Posterior vena cava (tissue), 2 donors: ENCODE measurements at places on chromosomes 11 and 22.

DNA sequence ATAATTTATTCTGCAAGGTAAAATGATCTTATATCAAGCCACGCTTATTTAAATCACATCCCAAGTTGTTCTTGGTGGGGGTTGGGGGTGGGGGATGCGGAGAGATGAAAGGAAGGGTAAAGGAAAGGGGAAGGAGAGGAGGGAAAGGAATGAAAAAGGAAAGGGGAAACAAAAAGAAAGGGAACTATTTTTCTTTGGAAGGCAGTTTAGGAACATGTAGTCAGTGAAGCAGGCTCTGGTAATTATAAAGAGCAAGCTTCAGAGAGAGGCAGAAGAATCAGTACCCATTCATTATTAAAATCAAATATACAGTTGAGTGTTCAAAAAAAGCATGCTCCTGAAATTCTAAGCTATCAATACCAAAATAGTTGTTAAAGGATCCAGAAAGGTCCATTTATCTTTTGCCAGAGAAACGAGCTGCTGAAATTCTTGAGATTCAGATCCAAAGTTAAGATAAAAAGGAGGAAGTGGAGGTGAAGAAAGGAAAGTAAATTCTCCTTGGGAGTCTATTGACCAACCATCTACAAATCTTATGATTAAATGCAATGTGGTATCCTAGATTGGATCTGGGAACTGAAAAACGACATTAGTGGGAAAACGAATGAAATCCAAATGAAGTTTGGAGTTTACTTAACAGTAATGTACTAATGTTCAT is 107.4 kb downstream of the SGSM3 start:
- DNase-seq: no peak

GRCh38 chr11:60926500-60926899 is 2.2 kb downstream of the TMEM132A start:
- DNase-seq: no peak

DNA sequence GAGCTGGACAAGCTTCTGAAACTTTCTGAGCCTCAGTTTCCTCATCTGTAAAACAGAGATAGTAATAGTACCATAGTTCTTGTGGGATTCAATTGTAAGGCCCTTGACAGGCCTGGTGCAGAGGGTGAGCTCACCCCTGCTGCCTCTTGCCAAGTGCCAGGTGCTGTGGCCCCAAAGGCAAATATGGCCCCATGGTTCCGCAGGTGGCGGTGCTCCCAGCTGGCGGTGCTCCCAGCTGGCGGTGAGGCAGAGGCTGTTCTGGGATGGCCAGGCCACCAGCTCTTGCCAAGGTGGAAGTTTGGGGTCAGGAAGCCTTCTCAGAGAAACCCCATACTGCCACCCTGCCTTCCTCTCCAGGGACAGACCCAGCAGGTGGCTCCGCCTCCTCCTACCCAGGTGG is 8.8 kb downstream of the NPTXR start:
- DNase-seq: no peak

DNA sequence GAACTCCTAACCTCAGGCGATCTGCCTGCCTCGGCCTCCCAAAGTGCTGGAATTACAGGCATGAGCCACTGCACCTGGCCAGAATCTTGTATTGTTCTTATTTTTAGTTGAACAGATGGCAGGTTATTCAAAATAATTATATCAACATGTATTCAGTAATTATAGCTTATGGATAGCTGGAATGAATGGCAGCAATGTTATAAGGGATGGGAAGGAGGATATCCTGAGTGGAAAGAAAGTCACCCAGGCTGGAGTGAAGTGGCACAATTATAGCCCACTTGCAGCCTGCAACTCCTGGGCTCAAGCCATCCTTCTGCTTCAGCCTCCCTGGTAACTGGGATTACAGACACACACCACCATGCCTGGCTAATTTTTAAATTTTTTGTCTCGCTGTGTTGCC is 88.1 kb downstream of the MED15 start:
- DNase-seq: no peak

GRCh38 chr11:86577644-86578636 is 94.5 kb downstream of the ME3 start:
- peak; percentile 88 for DNase-seq

- no peak for DNase-seq
Observed at GRCh38 chr11:134469627-134470026, 57.6 kb upstream of the B3GAT1 start.

DNA sequence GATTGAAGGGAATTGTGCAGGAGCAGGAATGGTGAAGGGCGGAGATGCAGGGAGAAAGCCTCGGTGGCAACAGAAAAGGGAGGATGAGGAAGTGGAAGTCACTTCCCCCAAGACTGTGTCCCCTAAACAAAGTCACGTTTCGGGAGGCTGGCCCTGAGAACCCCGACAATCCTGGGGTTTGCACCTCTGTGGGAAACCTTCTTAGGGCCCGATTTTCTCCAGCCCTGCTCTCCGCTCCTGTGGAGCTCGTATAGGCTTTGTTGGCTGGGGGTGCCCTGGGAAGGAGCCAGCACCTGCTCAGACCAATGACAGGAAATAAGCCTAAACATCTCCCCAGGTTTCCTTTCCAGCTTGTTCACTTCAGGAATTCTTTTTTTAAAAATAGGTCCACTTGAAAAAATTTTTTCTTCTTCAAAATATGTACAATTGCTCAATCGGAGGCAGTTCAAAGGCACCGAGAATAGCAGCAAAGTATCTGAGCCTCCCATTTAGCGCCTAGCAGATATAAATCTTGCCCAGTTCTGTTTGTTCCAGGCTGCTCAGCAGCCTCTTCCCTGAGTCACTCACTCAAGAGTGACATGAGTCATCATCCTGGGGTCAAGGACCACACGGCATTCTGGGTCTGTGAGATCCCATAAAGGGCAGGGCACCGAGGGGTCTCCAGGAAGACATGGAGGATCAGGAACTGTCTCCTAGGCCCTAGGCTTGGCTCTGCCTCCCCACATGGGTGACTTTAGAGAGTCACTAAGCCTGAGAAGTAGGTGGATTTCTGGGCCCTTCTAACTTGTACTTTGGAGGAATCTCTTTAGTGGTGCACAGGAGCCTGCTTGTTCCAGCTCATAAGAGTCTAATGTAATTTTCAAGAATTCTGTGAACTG is 34.0 kb downstream of the IRAG1 start:
- no peak for DNase-seq

DNA sequence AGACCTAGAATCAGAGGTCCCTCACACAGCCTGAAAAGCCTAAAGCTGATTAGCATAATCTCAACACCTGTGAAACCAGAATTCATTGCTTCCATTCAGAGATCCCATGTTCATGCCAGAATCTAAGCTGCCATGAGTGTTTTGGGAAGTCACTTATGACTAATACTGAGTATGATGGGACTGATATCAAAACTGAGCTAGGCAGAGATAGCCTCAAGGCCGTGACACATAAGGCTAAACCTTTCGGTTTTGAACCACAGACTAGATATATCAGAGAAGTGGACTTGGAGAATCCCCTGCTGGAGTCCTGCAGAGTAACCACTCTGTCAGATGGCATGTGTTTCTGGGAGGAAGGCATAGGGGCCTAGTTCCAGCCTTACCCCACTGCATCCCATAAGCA is 23.1 kb upstream of the GLYATL2 start:
- no peak for DNase-seq

- DNase-seq: peak; percentile 91
Observed at GRCh38 chr22:35479985-35480550, 60.6 kb upstream of the RASD2 start.

DNA sequence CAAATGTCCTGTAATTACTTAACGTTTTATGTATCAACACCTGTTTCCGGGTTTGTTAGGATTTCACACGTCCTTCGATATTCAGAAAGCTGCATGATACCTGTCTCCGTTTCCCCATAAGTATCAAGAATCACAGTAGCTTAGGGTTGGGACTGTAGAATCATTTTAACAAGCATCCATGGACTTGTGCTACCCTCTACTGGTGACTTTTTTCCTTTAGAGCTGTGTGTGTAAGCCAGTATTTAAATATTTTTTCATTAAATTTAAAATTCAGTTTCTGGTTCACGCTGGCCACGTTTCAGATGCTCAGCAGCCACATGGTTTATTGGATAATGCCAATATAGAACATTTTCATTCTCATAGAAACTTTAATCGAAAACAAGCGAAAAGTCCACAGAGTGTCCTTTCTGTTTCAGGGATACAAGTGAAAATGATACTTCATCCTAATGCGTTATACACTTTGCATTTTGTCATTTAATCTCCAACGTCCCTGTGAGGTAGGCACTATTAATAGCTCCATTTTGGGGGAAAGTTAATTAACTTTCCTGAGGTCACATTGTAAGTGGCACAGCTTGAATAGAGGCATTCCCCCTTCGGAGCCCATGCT is 61.5 kb upstream of the SLC25A18 start:
- no peak for DNase-seq

DNA sequence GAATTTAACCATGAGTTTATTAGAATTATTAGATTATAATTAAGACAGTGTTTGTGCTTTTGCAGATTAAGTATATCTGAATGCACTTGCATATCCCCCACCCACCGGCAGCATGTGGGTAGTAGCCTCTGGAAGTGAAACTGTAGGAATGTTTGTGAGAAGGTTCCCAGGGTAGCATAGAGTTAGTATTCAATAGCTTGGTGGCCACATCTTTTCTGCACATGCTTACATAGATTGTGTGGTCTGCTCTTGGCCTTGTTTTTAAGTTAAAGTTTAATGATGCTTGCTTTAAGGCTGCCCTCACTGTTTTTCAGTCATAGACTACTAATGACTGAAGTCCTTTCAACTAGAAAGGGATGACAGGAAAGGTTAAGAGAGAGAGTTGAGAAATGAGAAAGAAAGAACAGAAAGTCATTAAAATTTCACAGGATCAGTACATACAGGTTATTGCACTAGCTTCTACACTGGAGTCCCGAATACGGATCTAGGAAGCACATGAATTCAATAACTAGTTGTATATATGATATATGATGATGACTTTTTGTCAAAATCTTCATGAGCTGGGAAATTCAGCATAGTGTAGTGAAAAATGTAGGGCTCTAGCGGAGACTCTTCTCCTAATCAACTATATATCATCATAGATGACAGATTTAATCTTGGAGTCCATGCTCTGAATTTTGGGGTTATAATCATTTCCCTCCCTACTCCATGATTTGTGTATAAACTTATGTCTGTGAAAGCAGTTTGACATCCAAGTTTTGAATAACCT is 137.1 kb downstream of the ARHGAP42 start:
- no peak for DNase-seq

- DNase-seq: no peak
Observed at GRCh38 chr11:7204778-7205177, 46.9 kb upstream of the SYT9 start.

GRCh38 chr11:87022254-87022653 is 15.5 kb upstream of the TMEM135 start:
- no peak for DNase-seq

GRCh38 chr11:63871962-63872799 is 33.3 kb downstream of the MARK2 start:
- peak; percentile 92 for DNase-seq

DNA sequence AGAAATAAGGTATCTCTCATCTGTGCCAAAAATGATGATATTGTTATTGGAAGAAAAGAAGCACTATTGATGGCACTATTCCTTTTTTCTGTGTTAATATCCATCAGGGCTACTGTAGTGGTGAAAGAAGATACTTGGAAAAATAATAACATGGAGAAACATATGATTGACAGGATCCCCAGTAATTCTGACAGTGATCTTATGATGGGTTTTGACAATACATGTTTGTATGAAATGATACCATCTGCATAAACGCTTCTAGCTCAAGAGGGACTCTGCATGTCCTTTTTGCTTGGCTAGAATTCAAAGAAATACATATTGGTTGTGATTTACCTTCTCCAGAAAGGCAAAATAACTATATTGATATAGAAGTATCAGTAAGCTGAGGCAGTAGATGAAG is 178.1 kb downstream of the GUCY1A2 start:
- no peak for DNase-seq

- DNase-seq: no peak
Observed at GRCh38 chr11:91563176-91563575, 661.4 kb upstream of the FAT3 start.

DNA sequence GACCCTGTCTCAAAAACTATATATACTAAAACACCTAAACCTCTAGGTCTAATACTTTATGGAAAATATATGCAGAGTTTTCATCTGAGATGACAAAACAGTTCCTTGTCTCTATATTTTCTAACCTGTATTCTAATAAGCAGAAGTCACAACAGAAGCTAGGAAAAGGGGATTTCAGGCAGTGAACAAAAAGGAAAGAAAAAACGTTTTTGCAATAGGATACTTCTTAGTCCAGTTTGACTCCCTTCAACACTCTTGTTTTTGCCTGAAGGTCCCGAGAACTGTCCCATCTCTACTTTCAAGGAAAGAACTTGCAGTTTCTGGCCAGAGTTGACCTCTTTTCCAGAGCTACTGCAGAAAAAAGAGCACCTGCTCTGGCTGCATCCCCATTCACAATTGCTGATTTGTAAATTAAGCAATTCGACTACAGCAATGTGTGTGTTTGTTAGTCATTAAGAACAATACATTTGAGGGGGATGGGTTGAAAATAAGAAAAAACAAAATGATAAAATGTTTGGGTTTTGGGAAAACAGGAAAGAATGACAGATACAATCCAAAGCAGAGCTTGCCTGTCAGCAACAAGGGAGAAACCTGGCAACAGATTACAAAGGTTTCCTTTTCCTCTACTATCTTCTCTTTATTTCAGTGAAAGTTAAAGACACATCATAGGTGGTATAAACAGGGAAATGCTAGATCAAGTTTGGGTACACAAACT is 160.0 kb downstream of the FCHSD2 start:
- no peak for DNase-seq
